Stimulated activated CD4-positive, alpha-beta T cell treated with anti-CD3 and anti-CD28 coated beads, Interleukin-1b, Interleukin-23, amount 100 ng/mL, for 1 hour (primary cell): ENCODE measurements at places on chromosomes 2 and 18.

- DNase-seq, result no peak
Measured at GRCh38 chr18:26327062-26327461, 100.8 kb downstream of the TAF4B start.

DNA sequence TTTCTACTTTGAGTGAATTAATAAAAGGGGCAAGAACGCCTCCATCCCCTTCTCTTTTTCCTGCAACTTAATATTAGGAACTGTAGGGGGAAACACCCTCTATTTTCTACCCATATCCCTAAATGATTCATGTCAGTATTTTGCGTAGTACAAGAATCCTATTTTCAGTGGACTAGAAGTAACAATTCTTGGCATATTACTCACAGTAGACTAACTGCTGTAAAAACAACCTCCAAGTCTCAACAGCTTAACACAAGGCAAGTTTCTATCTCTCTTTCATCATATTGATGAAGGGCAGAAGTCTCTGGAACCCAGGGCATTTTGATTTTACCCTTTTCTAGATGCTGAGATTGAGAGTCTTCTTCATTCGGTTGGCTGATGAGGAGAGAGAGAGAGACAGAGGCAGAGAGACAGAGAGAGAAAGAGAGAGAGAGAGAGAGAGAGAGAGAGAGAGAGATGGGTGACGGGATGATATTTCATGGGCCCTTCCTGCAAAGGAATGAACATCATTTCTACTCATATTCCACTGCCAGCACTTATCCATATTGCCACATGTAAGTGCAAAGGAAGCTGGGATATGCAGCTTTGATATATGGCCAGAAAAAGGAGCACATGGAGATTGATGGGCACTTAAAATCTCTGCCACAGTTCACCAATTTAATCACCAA, 481.6 kb downstream of the LPIN1 start:
- no peak for DNase-seq

- DNase-seq, result no peak
Measured at GRCh38 chr18:32930695-32931301, 158.0 kb upstream of the KLHL14 start.

GRCh38 chr2:38201784-38202183, 125.8 kb upstream of the CYP1B1 start:
- no peak for DNase-seq

DNA sequence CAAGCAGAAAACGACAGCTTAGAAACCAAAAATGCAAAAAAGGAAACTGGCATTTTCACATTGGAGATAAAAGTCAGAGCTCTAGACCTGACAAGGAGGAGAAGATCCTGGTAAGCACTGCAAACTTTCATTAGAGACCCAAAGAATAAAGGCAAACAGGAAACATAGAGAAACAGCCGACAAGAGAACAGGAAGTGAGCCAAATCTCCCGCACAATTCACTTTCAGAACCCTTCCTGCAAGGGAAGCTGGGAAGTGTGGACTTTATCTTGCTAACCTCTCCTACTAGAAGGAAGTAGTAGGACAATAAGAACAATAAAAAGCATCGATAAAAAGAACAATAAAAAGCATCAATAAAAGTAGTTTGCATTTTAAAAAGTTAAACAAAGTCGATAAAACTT, 417.8 kb upstream of the SPHKAP start:
- DNase-seq, result no peak

DNA sequence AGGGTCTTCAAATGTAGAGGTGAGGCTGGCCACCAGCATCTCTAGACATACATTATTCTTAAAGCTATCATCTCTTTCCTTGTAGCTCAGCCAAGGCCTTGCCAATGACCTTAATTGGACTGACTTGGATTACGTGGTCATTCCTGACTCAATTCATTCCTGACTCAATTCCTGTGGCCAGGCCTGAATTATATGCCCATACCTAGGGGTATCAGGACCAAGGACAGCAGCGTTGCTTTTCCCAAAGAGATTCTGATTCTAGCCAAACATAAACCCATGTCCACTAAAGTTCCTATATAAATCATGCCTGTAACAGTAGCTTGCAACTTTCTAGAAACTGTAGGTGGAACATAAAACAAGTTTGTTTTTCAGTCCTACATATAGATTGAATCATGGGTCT, 231.7 kb downstream of the ARL6IP6 start:
- DNase-seq, result no peak

DNA sequence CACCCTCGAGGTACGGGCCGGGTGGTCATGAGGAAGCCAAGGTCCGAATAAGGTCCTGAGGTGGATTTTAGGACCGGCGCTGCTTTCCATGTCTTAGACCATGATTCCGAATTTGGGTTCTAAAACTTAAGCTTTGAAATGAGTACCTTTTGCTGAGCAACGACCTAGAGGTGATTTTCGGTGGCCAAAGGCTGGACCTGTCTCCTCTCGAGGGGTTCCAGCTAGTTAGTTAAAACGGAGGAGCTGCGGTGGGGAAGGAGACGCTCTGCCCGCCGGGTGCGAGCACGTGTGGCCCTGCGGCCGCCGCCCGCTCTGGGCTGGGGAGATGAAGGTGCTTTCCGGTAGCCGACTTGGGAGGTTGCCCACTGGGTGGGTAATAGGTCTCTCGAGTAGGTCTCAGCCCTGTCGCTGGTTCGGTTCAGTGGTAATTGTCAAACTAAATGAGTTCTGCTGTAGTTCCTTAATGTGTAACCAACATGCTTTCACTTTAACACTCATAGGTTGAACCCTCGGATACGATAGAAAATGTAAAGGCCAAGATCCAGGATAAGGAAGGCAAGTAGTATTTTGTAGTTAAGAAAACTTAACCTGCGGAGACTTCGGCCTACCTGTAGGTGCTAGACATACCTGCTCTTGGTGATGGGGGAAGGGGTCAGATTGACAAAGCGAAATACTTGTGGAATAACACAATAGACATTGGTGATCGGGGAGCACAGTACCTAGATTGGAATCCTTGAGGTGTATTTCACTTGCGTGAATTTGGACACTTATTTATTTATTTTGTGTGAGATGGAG, 572 bp downstream of the RPS27A start:
- DNase-seq, result peak; percentile 28

- no peak for DNase-seq
Measured at GRCh38 chr2:172088245-172089004, 3.1 kb downstream of the DLX1 start.

- no peak for DNase-seq
Measured at GRCh38 chr18:44945888-44946401, 265.3 kb downstream of the SETBP1 start.

GRCh38 chr2:108905176-108905575, 83.8 kb downstream of the EDAR start:
- no peak for DNase-seq

DNA sequence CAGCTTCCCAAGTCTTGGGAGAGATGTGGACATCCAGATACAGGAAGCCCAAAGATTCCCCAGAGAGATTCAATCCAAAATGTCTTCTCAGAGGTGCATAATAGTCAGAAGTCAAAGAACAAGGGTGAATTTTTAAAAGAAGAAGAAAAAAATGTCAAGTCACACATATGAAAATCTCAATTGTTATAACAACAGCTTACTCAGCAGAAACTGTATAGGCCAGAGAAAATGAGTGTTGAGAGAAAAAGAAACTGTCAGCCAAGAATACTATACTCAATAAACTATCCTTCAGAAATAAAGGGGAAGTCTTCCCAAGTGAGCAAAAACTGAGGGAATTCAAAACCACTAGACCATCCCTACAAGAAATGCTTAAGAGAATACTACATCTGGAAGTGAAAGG, 612.9 kb upstream of the POU3F3 start:
- no peak for DNase-seq

GRCh38 chr2:75268112-75268511, 68.8 kb upstream of the TACR1 start:
- DNase-seq, result no peak

GRCh38 chr18:57954935-57955334, 89.1 kb upstream of the NEDD4L start:
- DNase-seq, result no peak

GRCh38 chr2:132621131-132621875, 48.7 kb downstream of the LYPD1 start:
- DNase-seq, result no peak

DNA sequence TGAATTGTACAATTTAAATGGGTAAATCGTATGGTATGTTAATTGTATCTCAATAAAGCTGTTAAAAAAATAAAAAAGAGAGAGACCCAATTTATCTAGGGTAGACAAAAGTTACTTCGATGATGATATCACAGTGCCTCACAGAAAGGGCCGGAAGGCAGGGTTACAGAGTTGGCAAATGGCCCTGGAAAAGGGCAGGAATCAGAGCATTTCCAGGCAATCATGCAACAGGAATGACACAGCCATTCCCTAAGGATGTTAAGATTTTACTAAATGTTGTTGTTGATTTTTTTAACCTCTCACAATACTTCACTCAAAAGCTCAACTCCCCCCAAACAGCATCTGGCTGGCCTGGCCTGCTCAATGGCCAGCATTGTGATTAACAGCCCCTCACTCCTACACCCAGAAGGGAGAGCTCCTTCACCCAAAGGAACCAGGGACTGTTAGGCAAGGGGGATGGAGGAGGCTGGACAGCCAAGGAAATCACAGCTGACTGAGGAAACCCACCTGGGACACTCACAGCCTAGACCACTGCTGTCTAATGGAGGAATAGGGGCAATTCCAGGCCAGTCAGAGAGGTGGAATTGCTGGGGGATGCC, 7.7 kb upstream of the SP100 start:
- DNase-seq, result no peak

GRCh38 chr2:232687382-232688160, 9.6 kb upstream of the GIGYF2 start:
- DNase-seq, result no peak

DNA sequence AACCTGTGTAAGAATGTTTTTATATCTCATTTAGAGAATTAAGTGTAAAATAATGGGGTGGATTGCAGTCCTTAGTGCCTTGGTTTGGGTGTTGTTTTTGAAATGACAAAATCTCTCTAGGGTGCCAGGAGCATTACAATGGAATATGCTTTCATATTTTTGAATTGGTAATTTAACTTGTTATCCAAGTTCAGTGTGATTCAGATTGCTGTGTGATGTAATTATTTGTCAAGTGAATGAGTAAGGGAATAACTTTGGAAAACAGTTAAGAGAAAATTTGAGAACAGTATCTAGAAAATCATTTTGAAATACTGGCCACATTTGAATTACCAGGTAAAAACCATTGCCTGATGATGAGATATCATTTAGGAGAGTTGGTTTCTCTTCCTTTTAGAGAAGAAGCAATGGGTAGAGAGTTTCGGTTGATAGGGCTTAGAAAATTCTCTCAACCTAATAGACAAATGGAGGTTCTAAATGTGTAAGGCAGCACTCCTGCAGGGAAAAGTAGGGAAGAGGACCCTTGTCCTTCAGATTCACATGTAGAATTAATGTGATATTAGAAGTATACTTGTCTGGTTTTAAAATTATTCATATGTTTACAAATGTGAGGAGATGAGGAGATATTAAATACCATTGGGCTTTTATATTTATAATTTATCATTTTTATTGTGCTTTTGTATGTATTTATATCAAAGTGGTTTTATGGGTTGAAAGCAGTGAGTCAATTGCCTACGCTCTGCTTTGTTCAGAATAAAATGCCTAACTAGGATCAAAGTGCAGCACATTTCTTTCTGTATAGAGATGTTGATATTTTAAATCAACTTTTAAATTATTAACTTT, 124.8 kb downstream of the PHLPP1 start:
- no peak for DNase-seq

GRCh38 chr2:43059183-43059897, 167.1 kb downstream of the ZFP36L2 start:
- no peak for DNase-seq

GRCh38 chr2:60095202-60095815, 458.1 kb downstream of the BCL11A start:
- DNase-seq, result no peak
